ENCODE measurements at places on chromosomes 2 and 18.
A peak's percentile ranks its signal among the peaks of the same experiment; 100 is the strongest.

DNA sequence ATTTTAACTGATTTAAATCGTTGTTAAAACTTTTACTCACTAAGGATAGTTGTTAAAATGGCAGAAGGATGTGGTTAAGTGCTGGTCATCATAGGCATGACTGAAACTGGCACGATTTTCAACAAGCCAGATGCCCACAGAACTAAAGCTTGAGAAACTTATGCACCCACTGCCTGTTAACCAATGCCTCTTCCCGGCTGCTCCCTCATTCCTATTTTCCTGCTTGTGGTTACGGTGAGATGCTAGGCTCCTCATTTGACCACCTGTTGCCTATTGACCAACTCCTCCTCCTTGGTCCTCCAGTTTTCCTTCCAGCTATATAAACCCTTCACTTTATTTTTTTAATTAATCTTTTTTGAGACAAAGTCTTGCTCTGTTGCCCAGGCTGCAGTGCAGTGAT is 238.7 kb downstream of the TFCP2L1 start:
- no peak for DNase-seq

- no peak for DNase-seq
Measured at GRCh38 chr2:171723716-171724683, 36.7 kb downstream of the DYNC1I2 start.

DNA sequence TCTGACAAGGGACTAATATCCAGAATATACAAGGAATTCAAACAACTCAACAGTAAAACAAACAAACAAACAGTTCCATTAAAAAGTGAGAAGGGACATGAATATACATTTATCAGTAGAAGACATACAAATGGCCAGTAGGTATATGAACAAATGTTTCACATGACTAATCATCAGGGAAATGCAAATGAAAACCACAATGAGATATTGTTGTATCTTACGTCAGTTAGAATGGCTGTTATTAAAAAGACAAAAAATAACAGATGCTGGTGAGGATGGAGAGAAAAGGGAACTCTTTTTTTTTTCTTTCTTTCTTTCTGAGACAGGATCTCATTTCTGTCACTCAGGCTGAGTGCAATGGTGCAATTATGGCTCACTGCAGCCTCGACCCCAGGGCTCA is 175.5 kb downstream of the CAMKMT start:
- no peak for DNase-seq

DNA sequence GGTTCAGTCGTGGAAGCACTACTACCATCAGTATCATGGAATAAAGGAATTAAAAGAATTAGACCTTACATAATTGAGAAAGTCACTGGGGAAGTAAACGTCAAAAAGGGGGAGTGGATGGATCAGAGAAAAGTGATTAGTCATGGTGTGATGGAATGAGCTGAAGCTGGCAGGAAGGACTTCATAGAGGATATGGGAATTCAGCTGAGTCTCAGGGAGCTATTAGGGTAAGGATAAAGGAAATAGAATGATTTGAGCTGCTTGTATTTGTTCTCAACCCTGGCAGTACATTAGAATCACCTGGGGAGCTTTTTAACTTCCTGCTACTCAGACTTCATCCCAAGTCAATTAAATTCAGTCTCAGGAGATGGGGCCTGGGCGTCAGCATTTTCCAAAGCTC is 53.4 kb upstream of the SETBP1 start:
- no peak for DNase-seq

- peak; percentile 45 for DNase-seq
Measured at GRCh38 chr2:170716851-170717598, 1.9 kb downstream of the SP5 start.

DNA sequence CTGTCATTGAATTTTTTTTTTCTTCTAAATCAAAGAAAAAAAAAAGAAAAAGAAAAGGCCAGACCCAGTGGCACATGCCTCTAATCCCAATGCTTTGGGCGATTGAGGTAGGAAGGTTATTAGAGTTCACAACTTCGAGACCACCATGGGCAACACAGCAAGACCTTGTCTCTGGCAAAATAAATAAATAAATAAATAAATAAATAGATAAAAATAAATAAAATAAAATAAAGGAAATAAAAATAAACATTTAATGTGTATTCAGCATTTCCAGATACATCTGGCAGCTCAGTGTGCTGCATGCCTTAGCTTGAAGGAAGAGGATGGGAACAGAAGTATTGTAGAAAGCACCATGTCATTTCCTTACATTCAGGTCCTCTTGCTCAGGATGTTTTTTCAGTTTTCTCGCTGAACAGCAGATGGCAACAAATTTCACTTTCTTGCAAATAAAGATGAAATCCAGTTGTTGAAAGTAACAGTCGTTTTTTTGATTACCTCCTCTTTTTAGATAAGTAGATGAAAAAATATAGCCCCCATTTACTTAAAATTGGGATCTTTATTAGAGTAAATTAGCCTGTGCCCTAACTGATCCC is 25.7 kb upstream of the FAM178B start:
- DNase-seq: peak; percentile 60

DNA sequence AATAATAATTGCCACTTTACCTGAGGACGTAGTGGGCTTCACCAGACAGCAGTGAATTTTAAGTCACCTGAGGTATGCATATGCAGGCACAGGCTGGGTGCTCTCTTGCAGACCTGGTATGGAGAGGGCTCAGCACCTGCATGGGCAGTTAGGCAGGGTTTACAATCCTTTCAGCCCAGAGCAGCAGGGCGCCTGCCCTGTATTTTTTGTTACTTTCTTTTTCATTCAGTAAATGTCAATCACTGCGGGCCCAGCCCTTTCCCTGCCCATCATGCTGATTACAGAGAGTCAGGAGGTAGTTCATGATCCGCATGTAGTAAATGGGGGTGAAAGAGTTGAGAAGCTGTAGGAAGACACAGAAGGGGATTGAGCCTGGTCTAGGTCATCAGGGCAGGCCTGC is 147.0 kb upstream of the ALPP start:
- no peak for DNase-seq

GRCh38 chr2:75728614-75729419 is 18.1 kb upstream of the GCFC2 start:
- no peak for DNase-seq

DNA sequence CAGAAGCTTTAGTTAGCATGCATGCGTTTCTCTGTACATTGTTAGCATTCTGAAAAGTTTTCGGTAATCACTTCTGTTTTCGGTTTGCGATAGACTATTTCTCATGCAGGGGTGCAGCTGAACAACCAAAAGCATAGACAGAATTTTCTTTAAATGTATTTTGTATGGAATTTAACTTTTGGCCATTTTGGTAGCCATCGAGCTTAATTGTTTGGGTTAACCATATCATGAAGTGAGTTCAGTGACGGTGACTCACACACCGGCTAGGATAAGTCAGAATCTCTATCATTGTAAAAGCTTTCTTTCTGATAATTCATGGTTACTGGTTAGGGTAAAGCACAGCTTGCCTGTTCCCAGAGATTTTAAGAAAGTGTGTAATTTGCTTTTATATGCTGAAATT is 107.2 kb downstream of the CD226 start:
- no peak for DNase-seq

GRCh38 chr2:234702731-234703225 is 205.9 kb upstream of the ARL4C start:
- no peak for DNase-seq

DNA sequence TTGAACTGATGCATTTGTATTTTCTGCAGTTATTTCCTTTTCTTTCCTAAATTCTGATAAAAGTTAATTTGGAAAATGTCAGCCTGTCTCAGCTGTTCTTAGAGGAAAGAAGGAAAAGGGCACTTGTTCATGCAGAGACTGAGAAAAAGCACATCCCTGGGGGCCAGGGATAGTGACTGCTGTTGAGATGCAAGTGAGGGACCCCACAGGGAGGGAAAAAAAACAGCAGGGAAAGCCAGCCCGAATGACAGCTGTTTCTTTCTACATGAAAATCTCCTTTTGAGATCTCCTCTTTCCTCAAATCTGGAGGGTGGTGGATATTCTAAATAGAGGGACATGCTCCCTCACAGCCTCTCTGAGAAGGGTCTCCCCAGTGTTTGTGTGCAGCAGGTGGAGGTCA is 14.0 kb upstream of the MTA3 start:
- no peak for DNase-seq

DNA sequence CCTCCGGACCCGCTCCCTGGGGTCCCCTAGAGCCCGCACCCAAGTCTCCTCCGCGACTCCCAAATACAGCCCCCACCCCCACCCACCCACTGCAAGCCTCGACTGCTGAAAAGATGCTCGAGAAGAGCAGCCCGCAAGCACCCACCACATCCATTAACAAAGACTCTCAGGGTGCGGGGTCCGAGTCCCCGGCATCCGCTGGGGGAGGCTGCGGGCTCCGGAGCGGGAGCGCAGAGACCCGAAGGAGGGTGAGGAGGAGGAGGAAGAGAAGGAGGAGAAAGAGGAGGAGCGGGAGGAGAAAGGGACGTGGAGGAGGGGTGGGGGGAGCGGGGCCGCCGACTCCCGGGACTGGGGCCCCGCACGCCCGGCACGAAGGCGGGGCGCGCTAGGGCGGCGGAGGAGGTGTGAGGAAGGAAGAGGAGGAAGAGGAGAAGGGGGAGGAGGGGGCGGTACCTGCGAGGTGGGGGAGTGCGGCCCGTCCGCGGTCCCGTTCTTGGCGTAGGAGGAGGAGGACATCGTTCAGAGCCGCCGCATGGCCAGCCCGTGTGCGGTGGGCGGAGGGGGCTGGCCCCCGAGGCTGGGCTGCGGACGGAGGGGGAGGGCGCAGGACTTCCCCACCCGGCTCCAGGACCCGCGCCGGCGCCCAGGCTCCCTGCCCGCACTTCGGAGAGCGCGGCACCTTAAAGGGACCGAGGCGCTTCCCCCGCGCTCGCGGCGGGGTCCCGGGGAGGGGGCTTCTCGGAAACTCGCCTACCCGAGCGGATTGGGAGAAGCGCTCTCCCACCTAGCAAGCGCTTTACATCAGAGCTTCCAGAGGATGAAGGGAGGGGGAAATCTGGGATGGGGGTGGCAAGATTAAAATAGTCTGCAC is at the start of gene CACNB4:
CACNB4 (minus strand) TSS at position 549 of the 871 bp plus-strand sequence.
- DNase-seq: peak; percentile 27

DNA sequence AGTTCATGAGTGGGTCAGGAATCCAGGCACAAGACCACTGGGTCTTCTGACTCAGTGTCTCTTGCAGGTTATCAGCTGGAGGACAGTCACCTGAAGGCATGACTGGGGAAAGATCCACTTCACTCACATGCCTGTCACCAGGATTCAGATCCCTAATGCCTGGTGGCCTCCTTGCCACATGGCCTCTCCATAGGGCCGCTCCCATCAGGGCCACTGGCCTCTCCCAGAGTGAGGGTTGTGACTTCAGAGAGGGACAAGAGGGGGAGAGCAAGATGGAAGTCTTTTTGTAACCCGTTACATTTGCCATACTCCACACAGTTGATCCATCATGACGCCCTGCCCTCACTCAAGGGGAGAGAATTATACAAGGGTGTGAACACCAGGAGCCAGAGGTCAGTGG is 13.0 kb upstream of the OTOS start:
- no peak for DNase-seq

DNA sequence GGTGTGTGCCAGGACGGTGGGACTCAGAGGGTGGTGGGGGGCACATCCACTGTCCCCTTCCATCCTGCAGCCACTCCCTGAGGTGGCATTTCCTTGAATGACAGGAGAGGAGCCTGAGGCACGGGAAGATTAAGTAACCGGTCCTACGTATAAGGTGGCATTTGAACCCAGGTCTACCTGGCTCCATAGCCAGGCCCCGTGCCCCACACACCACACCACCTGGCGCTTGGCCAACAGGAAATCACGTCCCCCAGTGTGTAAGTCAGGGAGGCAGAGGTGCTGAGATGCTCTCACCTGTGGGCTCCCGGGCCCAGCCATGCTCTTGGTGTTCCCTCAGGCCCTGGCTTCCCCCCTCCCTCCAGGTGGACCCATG is 53.7 kb downstream of the HPCAL1 start:
- no peak for DNase-seq

DNA sequence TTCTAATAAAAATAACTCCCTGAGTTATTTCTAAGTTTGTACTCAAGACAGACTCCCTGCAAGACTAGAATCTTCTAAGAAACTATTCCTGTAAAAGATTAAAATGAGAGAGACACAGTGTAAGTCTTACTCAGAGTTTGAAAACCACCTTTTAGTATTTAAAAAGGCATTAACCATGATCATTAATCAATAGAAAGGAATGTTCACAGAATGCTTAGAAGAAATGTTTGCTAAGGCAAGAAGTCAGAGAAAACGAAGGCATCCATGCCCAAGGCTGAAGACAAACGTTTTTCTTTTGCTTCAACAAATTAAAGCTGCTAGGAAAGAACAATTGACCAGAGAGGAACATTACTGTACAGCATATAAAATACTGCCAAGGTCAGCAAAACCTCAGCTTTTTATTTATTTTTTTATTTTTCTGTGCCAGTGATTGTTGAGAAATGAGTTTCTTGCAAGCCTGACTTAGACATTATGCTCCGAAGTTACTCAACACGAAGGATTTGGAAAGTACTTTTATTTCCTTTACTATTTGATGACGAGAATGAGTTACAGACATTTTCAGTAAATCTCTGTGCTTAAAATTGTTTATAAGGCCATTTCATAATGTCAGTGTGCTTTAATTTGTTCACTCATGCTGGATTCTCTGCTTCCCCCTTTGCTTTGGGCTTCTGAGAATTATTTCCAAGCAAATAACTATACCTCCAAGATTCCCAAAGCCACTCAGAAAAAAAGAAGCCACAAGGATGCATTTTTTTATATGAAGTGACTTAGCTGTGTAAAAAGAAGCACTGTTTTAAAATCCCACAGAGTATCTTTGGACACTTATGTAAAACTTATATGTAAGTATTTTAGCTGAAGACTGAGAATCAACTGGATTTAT is 20.5 kb downstream of the RND3 start:
- DNase-seq: no peak

DNA sequence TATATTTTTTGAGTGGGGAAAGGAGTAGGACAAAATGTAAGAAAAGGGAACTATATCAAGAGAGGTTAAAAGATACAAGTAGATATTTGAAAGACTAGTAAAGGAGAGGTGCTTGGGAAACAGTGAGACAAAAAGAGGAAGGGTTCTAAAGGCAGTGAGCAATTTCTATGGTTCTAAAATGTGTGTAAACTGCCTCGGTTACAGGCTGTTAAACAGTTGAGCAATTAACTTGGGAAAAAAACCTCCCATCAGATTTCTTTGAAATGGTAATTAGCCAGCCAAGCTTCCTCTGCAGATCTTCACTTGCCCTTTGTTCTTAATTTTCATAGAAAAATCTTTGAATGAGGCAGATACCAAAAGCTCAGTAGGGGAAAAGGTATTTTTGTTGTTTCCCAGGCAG is 238.7 kb upstream of the KCNH7 start:
- no peak for DNase-seq

Data from hematopoietic multipotent progenitor cell (in vitro differentiated cells).